ENCODE measurements at places on chromosomes 1 and 21.

- no peak for DNase-seq
These were observed 68.3 kb upstream of the SPAG17 start for GRCh38 chr1:118253053-118253915.

DNA sequence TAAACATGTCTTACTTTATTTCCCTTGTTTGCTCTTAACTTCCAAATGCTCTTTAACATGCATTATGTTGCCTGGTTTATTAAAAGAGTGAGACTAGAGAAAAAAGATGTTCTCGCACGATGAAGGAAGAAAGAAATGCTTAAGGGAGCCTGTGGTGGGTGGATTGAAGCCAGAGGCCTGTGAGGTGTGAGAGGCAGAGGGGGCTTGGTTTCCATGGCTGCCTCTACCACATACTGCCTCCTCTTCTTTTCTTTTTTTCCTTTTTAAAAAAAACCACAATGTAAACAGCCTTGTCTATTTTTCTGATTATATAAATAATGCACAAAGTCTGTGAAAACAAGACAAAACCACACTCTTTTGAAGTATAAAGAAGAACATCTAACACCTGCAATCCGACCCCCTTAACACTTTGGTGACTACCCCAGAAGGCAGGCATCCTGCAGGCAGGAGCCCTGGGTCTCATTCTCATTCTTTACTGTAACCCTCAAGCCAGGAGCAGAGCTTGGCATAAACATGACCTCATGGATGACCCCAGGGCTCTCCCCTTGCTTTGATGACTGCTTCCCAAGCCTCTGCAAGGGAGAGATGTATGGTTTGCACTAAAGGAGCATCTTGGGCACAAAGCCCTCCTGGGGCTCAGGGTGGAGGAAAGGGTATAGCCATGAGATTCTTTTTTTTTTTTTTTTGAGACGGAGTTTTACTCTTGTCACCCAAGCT lies 10.1 kb upstream of the PARP1 start:
- no peak for DNase-seq

DNA sequence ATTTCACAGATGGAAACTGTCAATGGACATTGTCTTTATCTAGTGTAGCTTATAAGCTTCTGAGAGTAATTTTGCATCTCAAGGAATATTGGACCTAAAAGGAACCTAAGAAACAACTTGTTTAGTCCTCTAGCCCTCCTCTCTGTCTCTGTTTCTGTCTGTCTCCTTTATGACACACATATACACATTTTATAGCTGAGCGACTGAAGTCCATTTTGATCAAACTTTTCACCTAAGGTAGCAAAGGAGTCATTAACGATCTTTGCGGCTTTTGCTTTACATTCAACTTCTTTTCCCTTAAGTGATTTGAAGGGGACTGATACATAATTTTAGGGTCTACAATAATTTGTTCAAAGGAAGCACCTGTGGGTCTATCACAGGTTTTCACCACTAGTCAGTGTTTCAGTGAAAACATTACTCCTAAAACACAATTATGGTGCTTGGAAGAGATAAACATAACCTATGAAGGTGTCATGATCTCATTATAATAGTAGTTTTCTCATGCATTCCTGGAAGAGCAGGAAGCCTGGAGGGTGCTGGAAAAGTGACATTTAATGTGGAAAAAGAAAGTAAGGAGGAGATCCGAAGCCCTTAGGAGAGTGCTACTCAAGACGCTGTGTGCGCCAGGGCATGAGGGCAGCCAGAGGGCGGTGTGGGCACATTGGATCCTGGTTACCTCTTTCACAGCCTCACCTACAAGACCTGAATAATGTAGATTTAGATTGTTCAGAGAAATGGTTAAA lies 248.6 kb downstream of the DNM3 start:
- peak; percentile 66 for DNase-seq

GRCh38 chr1:167714098-167714438 lies 7.7 kb upstream of the MPZL1 start:
- no peak for DNase-seq

- no peak for DNase-seq
These were observed 59.5 kb downstream of the ACBD3 start for GRCh38 chr1:226126824-226127569.

DNA sequence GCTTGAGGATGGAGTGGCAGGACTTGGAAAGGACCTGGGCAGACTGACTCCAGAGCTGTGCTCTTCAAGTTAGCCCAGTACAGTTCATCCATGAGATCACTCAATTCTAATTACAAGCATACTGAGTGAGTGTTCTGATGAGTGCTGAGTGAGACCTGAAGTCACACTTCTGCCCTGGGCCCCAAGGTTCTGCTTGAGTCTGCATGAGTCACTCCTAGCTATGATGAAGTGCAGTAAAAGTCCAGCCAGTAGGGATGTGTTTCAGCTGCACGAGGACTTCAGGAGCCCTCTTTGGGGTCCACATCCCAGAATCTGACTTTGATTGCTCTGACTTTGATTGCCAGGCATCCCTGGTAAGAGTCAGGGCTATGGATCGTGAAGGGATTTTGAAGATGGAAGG lies 35.8 kb downstream of the PLEKHA6 start:
- DNase-seq = peak; percentile 88

- no peak for DNase-seq
These were observed 23.5 kb downstream of the NTPCR start for GRCh38 chr1:232973652-232974611.

GRCh38 chr1:88892357-88892877 lies 1.1 kb upstream of the GTF2B start:
- DNase-seq = peak; percentile 53

DNA sequence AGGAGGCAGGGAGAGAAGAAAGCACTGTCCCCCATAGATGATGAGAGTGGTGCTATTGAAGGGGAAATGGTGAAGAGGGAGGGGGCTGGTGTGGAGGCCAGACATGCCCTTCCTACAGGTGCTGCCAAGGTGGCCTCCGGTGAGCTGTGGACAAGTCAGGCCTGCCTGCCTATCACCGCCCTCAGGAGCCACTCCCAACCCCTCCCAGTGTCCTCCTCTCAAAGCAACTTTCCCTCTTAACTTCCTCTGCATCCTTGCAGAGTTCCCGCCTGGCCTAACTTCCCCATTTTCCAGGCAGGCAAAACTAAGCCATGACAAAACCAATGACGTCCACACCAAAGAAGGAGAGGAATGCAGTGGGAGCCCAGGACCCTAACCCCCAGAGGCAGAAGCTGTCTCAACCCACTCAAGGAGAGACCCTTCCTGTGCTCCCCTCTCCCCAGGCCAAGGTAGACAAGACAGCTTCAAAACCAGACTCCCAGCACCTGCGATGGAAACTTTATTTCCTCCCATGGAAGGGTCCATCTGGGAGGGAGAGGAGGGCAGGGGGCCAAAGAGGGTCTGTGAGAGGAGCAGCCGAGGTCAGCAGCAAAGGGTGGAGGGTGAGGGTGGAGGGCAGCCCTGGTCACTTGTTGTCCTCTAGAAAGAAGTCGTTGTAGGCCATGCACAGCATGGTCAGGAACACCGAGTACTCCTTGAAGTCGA lies 1.0 kb upstream of the S100A6 start:
- DNase-seq = no peak

GRCh38 chr1:111963985-111964738 lies 25.3 kb downstream of the KCND3 start:
- DNase-seq = no peak

DNA sequence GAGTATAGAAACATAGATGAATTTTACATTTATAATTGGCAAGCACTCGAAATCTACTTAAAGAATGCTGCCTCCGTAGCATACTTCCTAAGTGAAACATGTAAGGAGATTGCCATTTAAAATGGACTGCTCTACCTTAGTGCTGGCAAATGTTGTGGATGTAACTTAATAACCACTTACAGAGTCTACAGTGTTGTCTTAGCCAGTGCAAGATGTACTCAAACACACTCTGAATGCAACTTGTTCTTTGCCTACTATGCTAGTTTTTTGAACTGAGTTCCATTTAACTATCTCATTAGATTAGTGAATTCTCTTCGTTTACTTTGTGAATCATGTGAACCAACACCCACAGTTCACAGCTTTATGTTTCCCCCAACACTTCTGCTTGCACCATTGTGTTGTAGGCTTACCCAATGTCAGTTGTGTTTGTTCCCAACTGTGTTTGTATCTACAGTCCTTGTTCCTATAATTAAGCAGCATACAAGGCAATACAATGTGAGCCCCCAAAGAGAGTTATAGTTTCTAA lies 345.5 kb upstream of the LYPLAL1 start:
- DNase-seq = no peak

- no peak for DNase-seq
These were observed 59.2 kb upstream of the RASAL2 start for GRCh38 chr1:178034676-178035075.

- DNase-seq = peak; percentile 18
These were observed at the start of gene SV2A for GRCh38 chr1:149917571-149918144. TSS of gene SV2A (minus strand) at chr1:149917844. CDS start at chr1:149913840, 4,004 bp downstream.

GRCh38 chr1:247330548-247331171 lies 1.0 kb downstream of the ZNF496 start:
- DNase-seq = no peak

DNA sequence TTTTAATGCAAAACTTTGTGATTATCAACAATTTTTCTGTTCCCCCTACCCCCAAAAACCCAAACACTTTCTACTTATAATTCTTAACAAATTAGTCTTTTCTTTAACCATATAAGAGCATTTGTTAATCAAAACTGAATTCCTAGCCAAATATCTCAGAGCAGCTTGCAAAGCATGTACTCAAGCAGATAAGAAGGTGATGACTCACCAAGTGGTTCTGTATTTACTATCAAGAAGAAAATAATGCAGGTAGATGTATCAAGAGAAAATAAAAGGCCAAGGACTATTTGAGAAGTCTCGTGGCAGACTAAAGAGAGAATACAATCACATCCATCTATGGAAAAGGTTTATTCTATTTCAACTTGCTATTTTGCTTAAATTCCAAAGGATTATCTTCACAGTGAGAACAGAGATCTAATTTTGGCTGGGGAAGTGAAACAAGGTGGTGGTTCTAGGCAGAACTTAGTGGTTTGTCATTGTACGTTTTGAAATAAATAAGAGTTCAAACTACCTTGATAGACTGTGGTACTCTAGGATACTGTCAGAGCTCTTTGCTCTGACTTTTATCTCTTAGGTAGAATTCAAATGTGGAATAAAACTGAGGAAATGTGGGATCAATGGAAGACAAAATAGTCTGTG lies 94.7 kb upstream of the NRIP1 start:
- no peak for DNase-seq

Measured in activated CD4-positive, alpha-beta T cell treated with anti-CD3 and anti-CD28 coated beads, Interleukin-2, amount 50 U/mL, for 16 hours (primary cell).